Activated T-cell treated with anti-CD3 and anti-CD28 coated beads for 24 hours (primary cell): ENCODE measurements at places on chromosomes 12 and 14.

GRCh38 chr12:108689314-108690190 is 41.8 kb downstream of the CORO1C start:
- peak; percentile 30 for DNase-seq

- no peak for DNase-seq
These were observed 211.7 kb downstream of the DPF3 start for GRCh38 chr14:72682188-72682587.

GRCh38 chr14:103194256-103195045 is 71.2 kb downstream of the TNFAIP2 start:
- DNase-seq: no peak

DNA sequence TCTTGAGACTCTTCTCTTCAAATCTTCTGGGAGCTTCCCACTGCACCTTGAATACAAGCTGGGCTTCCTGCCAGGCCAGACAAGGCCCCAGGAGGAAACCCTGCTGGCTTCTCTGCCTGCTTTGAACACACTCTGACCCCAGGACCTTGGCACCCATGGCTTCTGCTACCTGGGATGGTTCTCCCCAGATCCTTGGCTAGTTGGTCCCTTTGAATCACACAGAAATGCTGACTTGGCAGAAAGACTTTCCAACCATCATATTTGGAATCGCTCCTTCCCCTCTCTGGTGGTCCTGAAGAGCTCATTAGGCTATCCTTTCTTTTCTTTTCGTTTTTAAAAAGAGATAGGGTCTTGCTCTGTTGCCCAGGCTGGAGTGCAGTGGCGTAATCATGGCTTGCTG is 132.7 kb downstream of the RBM19 start:
- no peak for DNase-seq

DNA sequence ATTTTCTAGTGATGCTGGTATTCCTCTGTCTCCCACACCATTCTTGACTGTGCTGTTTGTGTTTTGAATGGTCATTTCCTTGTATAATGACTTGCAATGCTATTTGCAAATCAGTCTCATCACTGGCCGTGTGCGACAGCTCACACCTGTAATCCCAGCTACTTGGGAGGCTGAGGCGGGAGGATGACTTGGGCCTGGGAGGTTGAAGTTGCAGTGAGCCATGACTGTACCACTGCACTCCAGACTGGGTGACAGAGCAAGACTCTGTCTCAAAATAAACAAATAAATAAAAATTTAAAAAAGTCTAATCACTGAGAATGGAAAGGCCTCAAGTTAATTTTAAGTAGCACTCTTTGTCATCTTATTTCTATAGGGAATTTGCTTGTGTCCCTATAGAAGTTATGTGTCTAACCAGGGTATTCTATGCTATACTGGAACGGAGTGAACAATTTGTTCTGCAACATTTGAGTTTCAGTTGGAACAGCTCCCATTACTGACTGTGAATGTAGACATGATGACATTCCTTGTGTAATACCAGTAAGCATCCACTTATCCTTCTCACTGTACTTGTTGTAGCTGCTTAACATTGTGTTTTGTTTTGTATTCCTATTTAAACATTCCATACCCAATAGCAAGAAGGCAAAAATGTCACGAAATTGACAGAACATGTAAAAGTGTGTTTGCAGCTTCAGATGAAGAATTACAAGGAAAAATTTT is 126.3 kb downstream of the MGST1 start:
- no peak for DNase-seq

- peak; percentile 38 for DNase-seq
These were observed 36.0 kb downstream of the FMNL3 start for GRCh38 chr12:49671031-49671765.
